ENCODE measurements at places on chromosomes 11 and 22.

GRCh38 chr22:27719535-27720227 lies 81.9 kb downstream of the MN1 start:
- DNase-seq, result peak; percentile 4

- DNase-seq, result no peak
Measured at GRCh38 chr11:89416961-89417360, 74.2 kb downstream of the NOX4 start.

- no peak for DNase-seq
Measured at GRCh38 chr11:68342459-68343158, 30.2 kb downstream of the LRP5 start.

DNA sequence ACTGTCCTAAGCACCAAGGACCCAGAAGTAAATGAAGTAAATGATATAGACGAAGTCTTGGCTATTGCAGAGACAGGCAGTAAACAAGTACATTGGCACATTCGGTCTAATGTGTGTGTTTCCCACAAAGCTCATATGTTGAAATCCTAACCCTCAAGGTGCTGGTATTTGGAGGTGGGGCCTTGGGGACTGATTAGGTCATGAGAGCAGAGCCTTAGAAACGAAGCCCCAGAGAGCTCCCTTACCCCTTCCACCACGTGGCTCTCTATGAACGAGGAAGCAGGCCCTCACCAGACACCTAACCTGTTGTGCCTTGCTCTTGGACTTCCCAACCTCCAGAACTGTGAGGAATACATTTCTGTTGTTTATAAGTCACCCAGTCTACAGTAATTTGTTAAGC lies 14.9 kb downstream of the CLMP start:
- no peak for DNase-seq

DNA sequence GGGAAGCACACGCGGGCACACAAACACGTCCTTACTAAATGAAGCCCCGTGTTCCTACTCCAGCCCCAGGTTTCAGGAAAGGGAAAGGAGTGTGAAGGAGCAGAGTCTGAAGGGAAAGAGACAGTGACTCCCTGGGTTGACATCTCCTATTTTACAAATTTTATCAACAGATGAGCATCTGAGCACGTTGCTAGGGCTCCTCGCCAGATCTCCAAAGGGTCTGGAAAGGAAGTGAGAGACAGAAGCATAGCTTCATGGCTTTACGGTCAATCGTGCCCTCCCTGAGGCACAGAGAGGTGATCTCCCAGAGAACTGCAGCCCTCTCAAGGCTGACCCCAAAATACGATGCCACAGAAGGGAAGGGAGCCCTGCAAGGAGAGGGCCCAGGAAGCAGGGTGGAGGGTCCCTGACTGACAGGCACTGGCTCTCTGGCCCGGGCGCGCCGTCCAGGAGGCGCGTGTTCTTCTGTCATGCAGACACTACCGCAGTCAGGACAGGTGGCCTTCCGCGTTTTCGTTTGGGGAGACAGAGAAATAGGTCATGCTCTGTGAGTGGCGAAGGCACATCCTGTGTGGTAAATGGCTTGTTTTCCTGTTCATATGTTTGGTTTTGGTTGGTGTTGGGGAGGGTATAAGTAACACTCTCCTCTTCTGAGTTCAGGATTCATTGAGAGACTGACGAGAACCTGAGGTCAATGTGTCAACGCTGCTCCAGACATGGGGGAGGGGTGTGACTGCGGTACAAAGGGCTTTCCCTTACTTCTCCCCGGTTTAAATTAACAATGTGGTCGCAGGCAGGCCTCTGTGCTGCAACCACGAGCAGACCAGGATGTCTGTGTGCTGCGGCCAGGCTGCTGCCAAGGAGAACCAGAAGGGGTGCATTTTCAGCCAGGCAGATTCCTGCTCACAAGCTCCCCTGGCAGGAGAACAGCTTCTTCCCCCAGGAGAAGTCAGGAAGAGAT lies 813.3 kb downstream of the OPCML start:
- no peak for DNase-seq

DNA sequence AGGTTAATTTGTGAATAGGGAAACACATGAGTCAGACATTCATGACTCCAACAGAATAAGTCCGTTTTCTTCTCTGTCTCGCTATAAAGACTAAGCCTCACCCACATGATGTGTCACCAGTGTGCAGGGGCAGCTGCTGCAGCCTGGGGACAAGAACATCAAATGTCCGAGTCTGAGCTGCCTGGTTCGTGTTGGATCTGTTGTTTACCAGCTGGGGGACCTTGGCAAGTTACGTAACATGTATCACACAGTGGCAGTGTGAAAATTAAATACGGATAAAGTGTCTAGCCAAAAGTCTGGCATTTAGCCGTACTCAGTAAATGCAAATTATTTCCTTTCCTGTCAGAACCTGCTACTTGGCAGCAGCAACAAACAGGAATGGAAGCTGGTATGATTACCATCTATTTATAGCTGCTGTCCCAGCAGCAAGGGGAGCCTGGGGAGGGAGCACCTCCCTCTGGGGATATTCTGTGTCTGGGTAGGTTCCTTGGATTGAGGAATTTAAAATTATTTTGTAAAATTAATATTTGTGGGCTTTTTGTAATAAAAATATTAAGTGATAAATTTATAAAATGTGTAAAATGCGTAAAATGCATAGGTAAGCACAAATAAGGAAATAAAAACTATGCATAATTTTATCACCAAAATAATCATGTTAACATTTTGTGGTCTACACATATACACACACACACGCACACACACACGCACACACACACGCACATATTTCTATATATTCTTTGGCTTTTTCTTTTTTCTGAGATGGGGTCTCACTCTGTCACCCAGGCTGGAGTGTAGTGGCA lies 1.3 kb upstream of the CLDN25 start:
- DNase-seq, result peak; percentile 74

GRCh38 chr11:126840201-126840886 lies 160.2 kb downstream of the KIRREL3 start:
- peak; percentile 41 for DNase-seq

DNA sequence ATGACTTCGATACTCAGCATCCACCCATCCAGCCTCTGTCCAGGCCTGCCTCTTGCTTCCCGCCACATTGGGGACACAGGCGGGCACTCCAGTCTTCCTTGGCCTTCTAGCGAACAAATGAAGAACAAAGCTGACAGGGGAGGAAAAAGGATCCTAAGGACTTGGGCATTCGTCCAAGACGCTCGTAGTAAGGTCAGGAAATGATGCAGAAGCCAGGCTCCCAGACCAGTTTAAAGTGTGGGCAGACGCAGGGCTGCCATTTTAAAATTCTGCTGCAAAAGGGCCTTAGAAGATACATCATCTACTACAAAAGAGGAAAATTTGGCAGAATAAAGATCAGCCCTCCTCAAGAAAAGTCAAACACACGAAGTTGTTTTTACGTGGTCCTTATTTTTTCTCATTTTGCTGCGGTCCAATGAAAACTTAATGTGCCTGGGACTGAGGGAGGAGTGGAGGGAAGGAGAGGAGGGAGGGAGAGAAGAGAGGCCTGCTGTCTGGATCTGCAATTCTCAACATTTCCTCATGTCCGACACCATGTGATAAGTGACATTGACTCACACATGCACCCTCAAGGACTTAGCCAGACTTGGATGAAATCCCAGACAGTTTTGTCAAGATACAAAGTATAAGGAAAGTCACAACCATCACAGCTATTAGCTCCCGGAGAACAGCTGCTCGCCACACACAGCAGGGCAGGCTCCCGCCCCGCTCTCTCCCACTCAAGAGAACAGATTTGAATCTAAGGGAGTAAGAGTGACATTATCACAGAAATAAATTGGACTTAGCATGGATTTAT lies 5.7 kb downstream of the DNAL4 start:
- DNase-seq, result peak; percentile 75

GRCh38 chr22:42717197-42717928 lies 3.3 kb downstream of the A4GALT start:
- DNase-seq, result no peak

DNA sequence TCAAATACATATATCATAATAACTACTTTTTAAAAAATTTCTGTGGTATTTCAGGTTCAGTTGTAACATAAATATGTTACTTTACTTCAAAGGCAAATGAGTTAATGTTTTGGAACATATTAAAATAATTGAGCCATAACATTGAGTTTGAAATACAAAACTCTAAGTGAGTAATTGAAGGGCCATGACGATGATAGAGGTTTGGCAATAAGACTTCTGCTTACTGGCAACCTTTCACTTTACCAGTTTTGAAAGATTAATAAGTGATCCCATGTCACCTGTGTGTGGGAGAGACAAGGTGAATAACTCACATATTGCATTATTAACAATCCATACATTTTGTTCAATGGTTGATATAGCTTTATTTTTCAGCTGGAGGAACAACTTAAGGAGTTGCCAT lies 144.4 kb downstream of the GRIA4 start:
- DNase-seq, result no peak

DNA sequence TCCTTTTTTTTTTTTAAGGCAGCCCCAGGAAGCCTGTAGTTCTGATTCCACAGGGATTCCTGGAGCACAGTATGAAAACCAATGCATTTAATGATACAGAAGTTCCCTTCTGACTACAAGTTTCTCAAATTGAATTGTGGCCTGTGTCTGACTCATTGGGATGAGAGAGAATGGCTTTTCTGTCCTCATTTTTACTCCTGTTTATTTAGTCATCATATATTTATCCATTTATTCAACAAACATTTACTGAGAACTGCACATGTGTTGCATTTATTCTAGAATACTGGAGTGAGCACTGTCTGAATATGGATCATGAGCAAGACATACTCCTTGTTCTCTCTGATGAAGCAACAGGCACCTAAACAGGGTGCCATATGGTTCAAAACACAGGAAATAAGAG lies 231.2 kb downstream of the NTM start:
- no peak for DNase-seq

DNA sequence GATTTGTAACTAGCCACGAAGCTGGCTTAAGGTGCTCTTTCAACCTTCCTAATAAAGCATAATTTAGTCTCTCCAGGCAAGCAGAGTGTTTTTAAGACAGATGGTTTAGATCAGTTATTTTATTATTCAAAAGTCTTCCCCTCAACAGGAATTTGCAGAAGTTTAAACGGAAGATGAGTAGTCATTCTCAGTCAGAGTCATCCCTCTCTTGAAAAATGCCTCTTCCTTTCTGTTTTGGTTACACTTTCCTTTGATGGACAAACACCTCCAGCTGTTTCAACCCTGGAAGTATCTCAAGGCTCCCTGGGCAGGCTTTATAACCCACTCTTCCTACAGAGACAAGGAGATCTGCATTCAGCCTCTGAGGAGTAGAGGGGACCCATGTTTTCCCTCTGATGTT lies 60.3 kb upstream of the POU2AF2 start:
- peak; percentile 24 for DNase-seq

- DNase-seq, result no peak
Measured at GRCh38 chr22:22080270-22080669, 97.7 kb upstream of the TOP3B start.

GRCh38 chr11:68903288-68904247 lies at the start of the genes IGHMBP2 and MRPL21:
IGHMBP2 (plus strand) TSS chr11:68903891; CDS start chr11:68903953, 62 bp downstream.
MRPL21 (minus strand) TSS chr11:68903832; CDS start chr11:68903810, 22 bp downstream.
- peak; percentile 88 for DNase-seq

GRCh38 chr11:73195191-73196007 lies 22.7 kb upstream of the P2RY2 start:
- DNase-seq, result peak; percentile 67

DNA sequence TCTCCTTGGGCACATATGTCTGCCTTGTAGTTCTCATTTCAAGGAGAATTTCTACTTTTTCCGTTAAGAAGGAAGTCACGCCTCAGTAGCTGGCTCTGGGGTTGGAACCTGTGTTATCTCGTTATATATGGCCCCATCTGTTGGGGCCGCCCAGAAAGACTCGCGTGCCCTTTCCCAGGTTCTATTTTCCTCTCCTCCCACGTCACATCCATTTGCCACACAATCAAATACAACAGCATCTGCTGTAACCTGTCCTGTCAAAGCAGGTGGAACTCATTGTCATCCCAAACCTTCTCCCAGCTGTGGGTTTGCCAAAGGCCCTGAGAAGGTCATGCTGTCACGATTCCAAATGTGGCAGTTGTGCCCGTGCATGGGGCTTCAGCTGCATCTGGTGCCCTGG lies 213.1 kb upstream of the ZBED5 start:
- DNase-seq, result no peak

DNA sequence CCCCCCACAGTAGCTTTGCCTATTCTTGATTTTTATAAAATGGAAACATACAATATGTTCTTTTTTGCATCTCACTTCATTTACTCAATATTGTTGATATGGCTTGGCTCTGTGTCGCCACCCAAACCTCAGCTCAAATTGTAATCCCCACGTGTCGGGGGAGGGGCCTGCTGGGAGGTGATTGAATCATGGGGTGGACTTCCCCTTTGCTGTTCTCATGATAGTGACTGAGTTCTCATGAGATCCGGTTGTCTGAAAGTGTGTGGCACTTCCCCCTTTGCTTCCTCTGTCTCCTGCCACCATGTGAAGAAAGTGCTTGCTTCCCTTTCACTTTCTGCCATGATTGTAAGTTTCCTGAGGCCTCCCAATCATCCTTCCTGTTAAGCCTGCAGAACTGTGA lies 431.3 kb downstream of the MN1 start:
- no peak for DNase-seq

- no peak for DNase-seq
Measured at GRCh38 chr11:86440843-86441242, 66.2 kb downstream of the CCDC81 start.

DNA sequence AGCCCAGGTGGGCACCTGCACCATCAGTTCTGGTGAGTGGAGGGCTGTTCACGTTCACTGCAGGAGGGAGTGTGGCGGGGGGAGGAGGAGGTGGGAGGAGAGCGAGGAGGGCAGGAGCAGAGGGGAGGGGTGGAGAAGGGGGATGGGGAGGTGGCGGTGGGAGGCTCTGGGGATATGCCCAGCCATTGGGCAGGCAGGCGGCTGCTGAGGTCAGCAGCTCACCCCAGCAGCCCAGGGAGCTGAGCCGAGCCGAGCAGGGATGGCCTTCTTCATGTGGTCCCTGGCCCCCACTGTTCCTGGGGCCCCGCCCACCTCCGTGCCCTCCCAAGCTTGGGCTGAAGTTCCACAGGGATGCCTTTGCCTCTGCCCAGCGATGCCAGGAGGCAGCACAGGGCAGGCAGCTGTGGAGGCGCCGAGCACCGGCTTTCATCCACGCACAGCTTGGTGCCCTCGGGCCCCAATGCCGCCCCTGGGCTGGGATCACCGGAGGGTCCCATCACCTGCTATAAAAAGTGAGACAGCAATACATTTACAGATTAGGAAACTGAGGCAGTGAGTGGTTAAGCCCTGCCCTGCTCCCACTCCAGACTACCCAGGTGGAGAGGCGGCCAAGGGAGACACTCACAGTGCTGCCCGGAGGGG lies 21.6 kb downstream of the RTN4R start:
- DNase-seq, result no peak

- no peak for DNase-seq
Measured at GRCh38 chr11:65141896-65142494, 7.7 kb upstream of the SYVN1 start.

- DNase-seq, result no peak
Measured at GRCh38 chr11:125180413-125181305, 16.1 kb downstream of the PKNOX2 start.
